ENCODE measurements at places on chromosomes 16 and 17. TPM values are rescaled to one million over a fixed set of nuclear protein-coding genes. Genes with fewer than 3 reads are reported as not detected.

Gene CD79B
- total RNA-seq = 22.2 TPM

Gene MT1G
- 41.0 TPM for total RNA-seq

Gene ZG16B
- 0.29 TPM for total RNA-seq

Gene CSH1
- total RNA-seq = not detected

Gene CLEC3A
- total RNA-seq = not detected

Gene ZP2
- total RNA-seq = not detected

GRCh38 chr17:40452216-40452787 is 9.1 kb downstream of the IGFBP4 start:
- DNase-seq = no peak
- no peak overlapping the region for H3K4me3 ChIP-seq
- H3K27me3 ChIP-seq = no peaks in the 10 kb centered on the region
- no peaks in the 10 kb centered on the region for H3K36me3 ChIP-seq

GRCh38 chr17:14856176-14856575 is 408.9 kb downstream of the PMP22 start:
- H3K4me1 ChIP-seq = no peaks in the 10 kb centered on the region
- H3K27me3 ChIP-seq = no peaks in the 10 kb centered on the region
- no peak for DNase-seq
- H3K4me3 ChIP-seq = no peak overlapping the region

DNA sequence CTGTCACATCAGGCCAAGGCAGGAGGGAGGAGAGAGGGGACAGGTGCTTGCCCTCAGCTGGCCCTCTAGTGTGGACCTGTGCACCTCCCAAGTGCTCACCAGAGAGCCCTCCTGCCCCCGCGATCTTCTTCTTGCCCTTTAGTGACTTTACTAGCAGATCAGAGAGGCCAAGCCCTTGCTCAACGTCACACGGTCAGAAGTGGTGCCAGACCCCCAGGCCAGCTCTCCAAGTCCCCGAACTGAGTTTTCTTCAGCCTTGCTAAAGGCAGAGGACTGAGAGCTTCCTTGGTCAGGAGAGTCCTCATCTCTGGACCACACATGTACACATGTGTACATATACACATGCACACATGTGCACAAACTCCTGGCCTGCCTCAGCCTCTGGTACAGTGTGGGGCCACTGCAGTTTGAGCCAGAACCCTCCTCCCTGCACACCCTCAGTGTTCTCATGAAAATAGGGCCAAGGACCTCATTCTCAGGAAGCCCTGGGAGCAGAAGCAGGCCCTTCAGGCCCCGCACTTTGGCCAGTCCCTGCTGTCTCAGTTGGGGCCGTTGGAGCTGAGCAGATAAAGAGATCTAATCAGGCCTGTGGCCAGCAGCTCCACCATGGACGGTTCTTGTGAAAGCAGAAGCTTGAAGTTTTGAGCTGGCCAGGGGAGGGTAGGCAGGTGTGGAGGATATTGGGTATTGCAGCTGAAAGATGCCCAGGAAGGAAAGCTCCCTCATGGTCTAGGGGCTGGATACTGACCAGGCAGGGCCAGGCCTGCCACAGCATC is 7.4 kb upstream of the EPX start:
- H3K4me3 ChIP-seq = no peak overlapping the region
- H3K27ac ChIP-seq = peak overlapping the region; percentile 54
- no peaks in the 10 kb centered on the region for H3K4me1 ChIP-seq
- no peaks in the 10 kb centered on the region for H3K27me3 ChIP-seq
- no peaks in the 10 kb centered on the region for H3K36me3 ChIP-seq

- H3K4me3 ChIP-seq = no peak overlapping the region
- DNase-seq = no peak
Measured at GRCh38 chr17:80955078-80955477, 36.6 kb upstream of the CHMP6 start.

DNA sequence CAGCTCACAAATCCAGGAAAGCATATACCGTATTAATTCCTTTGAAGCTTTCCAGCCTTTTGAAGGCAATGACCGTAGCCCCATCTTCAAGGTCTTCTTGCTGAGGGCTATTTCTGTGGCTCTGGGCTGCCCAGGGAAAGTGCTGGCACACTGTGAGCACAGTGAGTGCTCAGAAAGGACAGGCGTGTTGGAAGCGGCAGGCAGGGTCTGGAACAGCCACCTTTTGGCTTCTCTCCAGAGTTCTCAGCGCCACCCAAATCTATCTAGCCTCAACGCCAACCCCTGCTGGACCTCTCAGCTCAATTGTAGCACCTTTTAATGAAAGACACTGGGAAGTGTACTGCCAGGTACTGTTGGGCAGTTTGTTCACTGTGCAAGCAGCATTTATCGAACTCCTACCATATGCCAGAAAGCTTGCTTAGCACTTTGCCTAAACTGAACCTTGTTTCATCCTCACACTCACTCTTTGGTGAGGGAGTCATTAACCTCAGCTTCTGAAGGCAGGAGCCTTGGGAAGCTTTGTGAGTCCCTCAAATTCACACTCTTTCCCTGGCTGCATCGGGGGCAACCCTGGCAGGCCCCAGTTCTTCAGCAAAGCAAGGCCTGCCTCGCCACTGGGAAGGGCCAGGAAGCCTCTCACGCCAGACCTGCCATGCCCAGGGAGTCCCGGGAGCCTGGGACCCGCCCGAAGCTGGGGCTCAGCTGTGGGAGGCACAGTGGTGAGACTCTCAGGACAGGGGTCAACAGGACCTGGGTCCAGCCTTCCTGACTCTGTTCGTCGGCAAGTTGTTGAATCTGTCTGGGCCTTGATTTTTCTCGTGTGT is 13.5 kb upstream of the CIBAR2 start:
- no peak overlapping the region for H3K27ac ChIP-seq
- H3K36me3 ChIP-seq = no peaks in the 10 kb centered on the region
- no peak for DNase-seq
- no peaks in the 10 kb centered on the region for H3K27me3 ChIP-seq
- H3K4me3 ChIP-seq = no peak overlapping the region

DNA sequence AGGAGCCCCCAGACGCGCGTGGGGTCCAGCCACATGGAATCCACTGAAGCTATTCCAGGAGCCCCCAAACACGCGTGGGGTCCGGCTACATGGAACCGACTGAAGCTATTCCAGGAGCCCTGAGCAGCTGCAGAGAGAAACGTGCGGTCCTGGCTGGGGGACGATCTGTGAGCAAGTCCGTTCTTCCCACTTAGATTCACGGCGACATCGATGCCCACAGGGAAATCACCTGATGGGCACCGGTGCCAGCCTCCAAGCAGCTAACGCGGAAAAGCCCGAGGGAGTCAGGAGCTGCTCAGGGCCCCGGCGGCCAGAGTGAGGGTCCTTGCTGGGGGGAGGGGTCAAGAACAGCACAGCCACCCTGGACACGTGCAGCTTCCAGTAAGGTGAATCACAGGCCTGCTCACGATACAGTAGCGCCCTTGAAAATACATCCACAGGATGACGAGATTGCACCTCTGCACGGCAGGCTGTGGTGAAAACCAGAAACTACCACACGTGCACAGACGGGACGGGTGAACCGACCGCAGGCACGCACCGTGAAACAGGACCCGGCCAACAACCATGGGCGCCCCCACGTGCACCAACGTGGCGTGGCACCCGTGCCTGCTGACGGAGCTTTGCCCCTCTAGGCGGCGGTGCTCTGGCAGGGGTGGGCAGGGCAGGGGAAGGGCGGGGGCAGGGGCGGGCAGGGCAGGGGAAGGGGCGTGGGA is 77.7 kb upstream of the GNG13 start:
- no peak overlapping the region for H3K4me3 ChIP-seq
- no peak for DNase-seq
- H3K27me3 ChIP-seq = no peaks in the 10 kb centered on the region
- no peaks in the 10 kb centered on the region for H3K4me1 ChIP-seq
- H3K27ac ChIP-seq = no peak overlapping the region

DNA sequence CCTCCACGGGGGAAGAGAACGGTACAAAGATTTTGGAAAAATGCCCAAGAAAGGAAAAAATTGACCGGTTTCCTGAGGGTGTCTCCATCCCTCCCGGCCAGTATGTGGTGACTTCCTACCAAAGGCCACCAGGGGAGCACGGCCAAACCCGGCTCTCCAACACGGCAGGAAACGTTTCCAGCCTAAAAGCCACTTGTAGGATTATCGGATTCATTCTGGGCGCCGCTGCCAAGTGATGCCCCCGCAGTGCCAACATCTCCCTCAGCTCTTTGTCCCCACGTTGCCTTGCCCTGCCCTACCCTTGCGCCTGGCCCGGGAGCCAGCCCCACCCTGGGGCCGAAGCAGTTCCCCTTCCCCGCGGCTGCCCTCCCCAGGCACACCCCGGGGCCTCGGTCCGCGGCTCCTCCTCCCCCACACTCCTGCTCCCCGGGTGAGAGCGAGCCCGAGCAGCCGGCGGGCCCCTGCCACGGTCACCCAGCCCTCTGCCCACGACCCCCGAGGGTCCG is 688 bp downstream of the CRK start:
- H3K4me3 ChIP-seq = peak overlapping the region; percentile 52
- peak overlapping the region; percentile 85 for H3K27ac ChIP-seq
- DNase-seq = no peak

GRCh38 chr16:56451753-56452689 is 667 bp downstream of the OGFOD1 start:
- no peak for DNase-seq
- no peaks in the 10 kb centered on the region for H3K27me3 ChIP-seq
- H3K4me3 ChIP-seq = peak overlapping the region; percentile 73
- H3K36me3 ChIP-seq = peaks cover 26% of the 10 kb centered on the region

DNA sequence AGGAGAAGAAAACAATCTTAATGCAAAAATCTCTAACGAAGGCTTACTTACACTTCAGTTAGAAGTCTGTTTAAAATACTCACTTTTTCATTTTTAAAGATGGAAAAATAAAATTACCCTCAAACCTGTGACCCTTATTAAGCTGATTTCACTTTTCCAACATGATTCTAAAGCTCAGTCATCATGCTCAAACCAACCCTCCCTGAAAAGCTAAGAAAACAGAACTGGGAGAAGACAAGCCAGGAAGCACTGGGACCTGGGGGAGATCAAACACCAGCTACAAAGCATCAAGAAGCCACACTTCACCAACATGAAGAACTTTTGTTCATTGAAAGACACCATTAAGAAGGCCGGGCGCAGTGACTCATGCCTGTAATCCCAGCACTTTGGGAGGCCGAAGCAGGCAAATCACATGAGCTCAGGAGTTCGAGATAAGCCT is 88.8 kb downstream of the LITAF start:
- no peaks in the 10 kb centered on the region for H3K27me3 ChIP-seq

GRCh38 chr17:5821803-5822202 is 237.5 kb upstream of the NLRP1 start:
- no peak for DNase-seq
- H3K27ac ChIP-seq = no peak overlapping the region
- H3K4me1 ChIP-seq = no peaks in the 10 kb centered on the region
- H3K36me3 ChIP-seq = no peaks in the 10 kb centered on the region
- no peaks in the 10 kb centered on the region for H3K27me3 ChIP-seq

- no peaks in the 10 kb centered on the region for H3K27me3 ChIP-seq
- no peak for DNase-seq
- H3K4me1 ChIP-seq = no peaks in the 10 kb centered on the region
- H3K36me3 ChIP-seq = no peaks in the 10 kb centered on the region
Measured at GRCh38 chr16:86821895-86822294, 243.5 kb downstream of the FOXL1 start.

- H3K4me3 ChIP-seq = no peak overlapping the region
- peaks cover 44% of the 10 kb centered on the region for H3K36me3 ChIP-seq
- no peaks in the 10 kb centered on the region for H3K4me1 ChIP-seq
- H3K27ac ChIP-seq = no peak overlapping the region
Measured at GRCh38 chr17:82615084-82616020, 32.9 kb downstream of the WDR45B start.

DNA sequence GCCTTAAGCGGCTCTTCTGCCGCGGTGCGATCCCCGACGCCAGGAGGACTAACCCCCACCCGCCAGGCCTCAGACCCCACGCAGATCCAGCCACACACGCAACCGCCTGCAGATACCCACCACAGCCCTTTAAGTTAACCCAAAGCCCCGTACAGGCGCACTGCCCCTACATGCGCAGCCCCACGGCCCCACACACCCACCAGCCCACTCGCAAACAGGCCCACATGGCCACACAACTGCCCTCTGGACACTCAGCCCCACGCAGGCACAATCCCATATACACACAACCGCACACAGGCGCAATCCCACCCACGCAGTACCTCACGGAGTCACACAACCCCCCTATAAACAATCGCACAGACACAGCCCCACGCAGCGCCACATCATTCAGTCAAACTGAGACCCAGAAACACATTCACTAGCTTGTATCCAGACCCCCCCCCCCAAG is 41.7 kb downstream of the RAI1 start:
- no peak for DNase-seq
- peaks cover 16% of the 10 kb centered on the region for H3K4me1 ChIP-seq
- no peak overlapping the region for H3K27ac ChIP-seq
- no peaks in the 10 kb centered on the region for H3K36me3 ChIP-seq

GRCh38 chr16:82201926-82202325 is 31.9 kb upstream of the MPHOSPH6 start:
- no peak overlapping the region for H3K4me3 ChIP-seq
- H3K36me3 ChIP-seq = no peaks in the 10 kb centered on the region
- no peak for DNase-seq
- H3K27ac ChIP-seq = no peak overlapping the region
- H3K27me3 ChIP-seq = no peaks in the 10 kb centered on the region
- no peaks in the 10 kb centered on the region for H3K4me1 ChIP-seq

DNA sequence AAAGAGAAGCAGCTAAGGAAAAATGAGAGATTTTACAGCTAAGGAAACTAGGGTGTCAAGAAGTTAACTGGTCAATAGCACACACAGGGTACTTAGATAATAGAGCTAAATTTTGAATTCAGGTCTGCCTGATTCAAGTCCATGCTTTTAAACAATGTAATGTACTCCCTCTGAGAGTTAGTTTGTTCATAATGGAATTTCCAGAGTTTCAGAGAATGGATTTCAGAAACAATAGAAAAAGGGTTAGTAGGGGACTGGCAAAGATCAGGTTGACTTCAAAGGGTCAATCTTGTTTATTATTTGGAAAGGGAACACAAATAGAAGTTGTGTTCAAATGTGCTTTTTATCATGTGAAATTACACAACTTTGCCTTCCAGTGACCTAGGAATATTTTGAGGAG is 17.9 kb downstream of the NSRP1 start:
- DNase-seq = no peak
- no peak overlapping the region for H3K27ac ChIP-seq
- no peaks in the 10 kb centered on the region for H3K36me3 ChIP-seq
- H3K27me3 ChIP-seq = no peaks in the 10 kb centered on the region
- no peak overlapping the region for H3K4me3 ChIP-seq

DNA sequence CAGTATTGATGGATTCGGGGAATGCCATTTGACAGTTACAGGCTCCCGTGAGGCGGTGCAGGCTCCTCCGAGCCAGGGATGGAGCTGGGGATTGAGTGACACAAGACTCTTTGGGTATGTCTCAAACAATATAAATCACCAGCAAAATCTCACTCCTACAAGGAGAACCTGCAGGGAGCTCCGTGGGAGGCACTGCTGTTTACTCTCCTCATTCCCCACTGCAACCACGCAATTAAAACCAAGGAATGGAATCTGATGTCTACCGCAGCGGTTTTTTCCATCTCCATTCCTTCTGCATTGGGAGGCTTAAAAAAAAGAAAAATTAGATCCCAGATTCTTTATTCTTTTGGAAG is 157.9 kb downstream of the WWOX start:
- H3K27me3 ChIP-seq = no peaks in the 10 kb centered on the region
- no peak overlapping the region for H3K4me3 ChIP-seq
- no peak for DNase-seq
- no peaks in the 10 kb centered on the region for H3K4me1 ChIP-seq
- H3K27ac ChIP-seq = no peak overlapping the region

GRCh38 chr17:29930409-29931010 is 482 bp upstream of the SSH2 start:
- peak overlapping the region; percentile 73 for H3K4me3 ChIP-seq
- no peaks in the 10 kb centered on the region for H3K36me3 ChIP-seq
- peak overlapping the region; percentile 56 for H3K27ac ChIP-seq
- H3K4me1 ChIP-seq = peaks cover 39% of the 10 kb centered on the region

Measured in CD8-positive, alpha-beta memory T cell (primary cell).